Fibroblast of upper back skin (primary cell): ENCODE measurements at places on chromosomes 12 and 14.

DNA sequence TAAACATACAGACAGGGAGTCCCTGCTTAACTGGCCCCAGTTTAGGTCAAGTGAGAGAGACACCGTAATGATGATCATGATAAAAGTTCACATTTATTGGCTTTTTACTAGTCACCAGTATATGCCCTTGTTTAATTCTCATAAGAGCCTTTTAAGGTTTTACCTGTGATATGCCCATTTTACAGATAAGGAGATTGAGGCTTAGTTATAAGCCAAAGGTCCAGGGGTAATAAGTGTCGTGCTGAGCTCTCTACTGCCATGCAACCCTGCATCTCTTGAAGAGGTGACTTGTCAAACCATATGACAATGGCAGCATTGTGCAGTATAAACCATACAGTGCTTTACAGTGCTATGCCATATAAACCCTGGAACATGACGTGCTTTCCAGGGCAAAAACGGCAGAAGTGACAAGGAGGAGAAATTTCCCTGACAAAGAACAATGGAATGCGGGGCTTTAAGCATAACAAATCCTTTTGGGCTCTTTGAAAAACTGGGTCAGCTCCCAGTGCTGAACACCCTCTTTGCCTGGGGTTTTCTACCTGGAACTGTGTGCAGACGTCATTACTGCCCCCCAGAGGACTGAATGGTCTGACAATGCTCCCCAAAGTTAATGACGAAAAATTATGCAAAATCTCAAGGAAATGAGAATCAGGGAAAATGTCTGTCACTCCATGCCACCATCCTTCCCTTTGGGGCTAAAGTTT, 59.7 kb upstream of the C14orf132 start:
- DNase-seq, result peak; percentile 1

DNA sequence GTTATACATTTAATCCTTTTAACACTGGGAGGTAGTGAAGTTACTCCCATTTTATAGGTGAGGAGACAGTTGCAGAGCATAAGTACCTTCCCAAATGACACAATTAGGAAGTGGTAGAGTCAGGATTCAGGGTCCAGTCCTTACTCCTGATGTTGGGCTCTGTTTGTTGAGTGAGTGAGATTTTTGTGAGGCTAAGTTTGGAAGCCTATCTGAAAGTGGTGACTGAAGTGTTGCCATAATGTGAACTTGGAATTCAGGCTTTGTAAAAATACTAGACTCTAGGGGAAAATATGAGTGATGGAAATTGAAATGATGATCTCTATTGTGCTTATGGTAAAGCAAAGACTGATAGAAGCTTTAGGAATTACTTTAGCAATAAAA, 2.2 kb downstream of the NUDT4 start:
- no peak for DNase-seq

DNA sequence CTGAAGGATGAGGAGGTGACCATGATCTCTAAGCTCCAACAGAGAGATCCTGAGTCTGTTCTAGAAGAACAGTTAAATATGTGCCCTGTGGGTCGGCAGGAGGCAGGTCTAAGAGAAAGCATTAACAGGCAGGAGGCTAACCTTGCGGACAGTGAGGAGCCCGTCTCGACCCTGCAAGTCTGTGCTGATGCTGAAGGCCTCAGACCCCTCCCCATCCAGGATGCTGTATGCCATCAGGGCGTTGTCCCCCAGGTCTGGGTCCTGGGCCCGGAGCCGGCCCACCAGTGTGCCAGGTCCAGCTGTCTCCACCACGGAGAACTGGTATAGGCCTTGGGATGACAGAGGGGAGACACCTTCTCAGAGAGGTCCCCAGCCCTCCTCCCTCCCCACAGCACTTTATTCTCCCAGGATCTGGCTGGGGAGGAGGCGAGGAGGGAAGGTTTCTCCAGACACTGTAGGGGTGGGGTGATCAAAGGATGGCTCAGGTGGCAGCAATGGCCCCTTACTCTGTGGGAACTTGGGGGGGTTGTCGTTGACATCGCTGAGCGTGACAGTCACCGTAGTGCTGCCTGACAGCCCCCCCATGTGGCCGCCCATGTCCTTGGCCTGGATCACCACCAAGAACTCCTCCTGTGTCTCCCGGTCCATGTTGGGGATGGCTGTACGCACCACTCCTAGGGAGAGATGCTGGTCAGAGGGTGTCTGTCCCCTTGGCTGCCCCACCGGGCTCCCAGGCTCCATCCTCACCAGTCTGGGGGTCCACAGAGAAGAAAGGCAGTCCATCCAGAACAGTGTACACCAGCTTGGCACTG, 3.1 kb downstream of the CDH24 start:
- no peak for DNase-seq

DNA sequence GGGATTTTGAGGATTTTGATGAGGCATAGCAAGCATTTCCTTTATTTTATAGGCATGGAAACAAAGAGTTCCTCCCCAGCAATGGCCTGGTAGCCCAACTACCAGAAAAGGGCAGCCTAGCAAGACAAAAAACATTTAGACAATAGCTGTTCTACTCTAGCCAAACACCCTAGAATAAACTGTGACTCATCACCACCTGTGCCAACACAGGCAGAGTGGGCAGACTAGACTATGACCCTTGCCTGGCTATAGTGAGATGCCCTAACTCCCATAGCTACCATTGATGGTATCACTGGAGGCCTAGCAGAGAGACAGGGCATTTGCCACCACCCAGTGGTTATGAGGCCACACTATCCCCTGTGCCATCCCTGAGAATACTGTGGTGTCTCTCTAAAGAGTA, 15.5 kb upstream of the CCER1 start:
- DNase-seq, result no peak

DNA sequence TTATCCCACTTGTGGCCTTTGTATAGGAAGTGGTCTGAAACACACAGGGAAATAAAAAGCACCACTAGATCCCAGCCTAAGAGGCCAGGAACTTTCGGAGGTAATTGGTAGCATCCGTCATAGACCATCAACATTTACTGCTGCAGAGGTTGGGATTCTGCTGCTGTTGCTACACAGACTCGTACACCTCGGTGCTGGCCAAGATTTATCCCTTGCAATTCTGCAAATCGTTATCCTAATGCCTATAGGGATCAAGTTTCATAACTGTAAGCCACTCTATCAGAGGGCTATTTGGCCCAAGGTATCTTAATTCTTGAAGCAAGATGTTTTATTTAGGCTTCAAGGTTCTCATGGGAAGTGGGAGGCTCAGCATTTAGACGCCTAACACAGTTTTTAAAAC, 913.6 kb downstream of the GALC start:
- no peak for DNase-seq

GRCh38 chr14:99880651-99881420, 87.6 kb downstream of the EML1 start:
- peak; percentile 35 for DNase-seq

- no peak for DNase-seq
Observed at GRCh38 chr12:120497524-120498150, 1.7 kb downstream of the DYNLL1 start.

- DNase-seq, result no peak
Observed at GRCh38 chr14:69483765-69484443, 624 bp upstream of the PLEKHD1 start.

DNA sequence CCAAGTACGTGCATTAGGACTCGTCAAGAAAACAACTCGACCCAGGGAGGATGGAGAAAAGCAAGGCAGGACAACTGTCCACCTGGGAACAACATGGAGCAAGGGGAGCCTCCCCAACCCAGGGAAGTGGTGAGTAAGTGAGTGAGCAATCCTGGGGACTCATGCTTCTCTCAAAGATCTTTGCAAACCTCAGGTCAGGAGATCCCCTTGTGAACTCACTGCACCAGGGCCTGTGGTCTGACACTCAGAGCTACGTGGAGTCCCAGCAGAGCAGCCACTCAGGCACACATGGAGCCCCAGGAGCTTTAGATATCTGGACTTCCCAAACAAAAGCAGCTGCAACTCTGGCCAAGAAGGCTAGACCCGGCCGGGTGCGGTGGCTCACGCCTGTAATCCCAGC, 12.2 kb upstream of the OR5AU1 start:
- no peak for DNase-seq

DNA sequence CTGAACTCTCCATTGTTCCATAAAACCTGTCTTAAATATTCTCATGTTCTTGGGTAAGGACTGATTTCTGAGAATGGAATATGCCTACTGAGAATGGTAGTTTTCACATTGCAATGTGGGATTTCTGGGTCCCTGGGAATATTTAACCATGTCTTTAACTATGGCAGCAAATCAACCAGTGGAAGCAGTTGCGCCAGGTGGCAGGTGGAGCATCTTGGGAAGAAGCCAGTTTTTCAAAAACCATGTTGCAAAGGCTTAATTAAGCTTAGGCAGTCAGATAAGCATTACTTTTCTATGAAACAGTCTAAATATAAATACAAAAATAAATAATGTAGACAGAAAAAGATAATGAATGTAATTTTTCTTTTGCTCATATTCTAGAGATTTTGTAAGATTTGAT, 448.1 kb downstream of the ADAMTS20 start:
- no peak for DNase-seq

GRCh38 chr14:83960832-83961512, 1569.0 kb upstream of the FLRT2 start:
- DNase-seq, result no peak

- peak; percentile 53 for DNase-seq
Observed at GRCh38 chr12:10641735-10642500, 28.5 kb upstream of the MAGOHB start.

DNA sequence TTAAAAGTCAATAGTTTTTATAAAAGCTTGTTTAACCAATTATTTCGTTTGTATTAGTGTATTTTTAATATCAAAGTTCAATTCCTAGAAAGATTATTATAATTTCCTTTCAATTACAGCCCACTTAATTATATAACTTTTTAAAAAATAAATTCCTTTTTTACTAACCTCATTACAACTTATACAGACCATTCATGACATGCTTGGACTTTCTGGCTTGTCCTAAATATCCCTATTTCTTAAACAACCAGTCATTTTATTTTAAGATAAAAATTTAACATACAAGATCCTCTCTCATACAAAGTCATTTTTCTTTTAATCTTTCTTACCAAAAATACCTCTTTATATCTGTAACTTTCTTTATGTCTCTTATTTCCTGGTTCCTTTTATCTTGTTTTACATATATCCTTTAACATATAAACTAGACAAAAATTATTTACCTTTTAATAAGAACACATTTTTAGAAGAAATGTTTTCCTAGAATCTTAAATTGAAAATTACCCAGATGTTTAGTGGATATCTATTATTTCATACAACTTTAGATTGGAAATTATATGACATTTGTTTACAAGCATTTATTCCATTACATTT, 10.4 kb upstream of the TMEM263 start:
- DNase-seq, result no peak

- no peak for DNase-seq
Observed at GRCh38 chr12:3755898-3756297, 3.0 kb upstream of the CRACR2A start.

GRCh38 chr14:22955702-22956569, 954 bp downstream of the HAUS4 start:
- DNase-seq, result no peak

GRCh38 chr14:105602799-105603793, 76.7 kb downstream of the TMEM121 start:
- no peak for DNase-seq

- DNase-seq, result no peak
Observed at GRCh38 chr14:96307434-96307833, 51.4 kb downstream of the BDKRB1 start.

GRCh38 chr14:52277552-52277951, 10.1 kb downstream of the PTGDR start:
- DNase-seq, result no peak

DNA sequence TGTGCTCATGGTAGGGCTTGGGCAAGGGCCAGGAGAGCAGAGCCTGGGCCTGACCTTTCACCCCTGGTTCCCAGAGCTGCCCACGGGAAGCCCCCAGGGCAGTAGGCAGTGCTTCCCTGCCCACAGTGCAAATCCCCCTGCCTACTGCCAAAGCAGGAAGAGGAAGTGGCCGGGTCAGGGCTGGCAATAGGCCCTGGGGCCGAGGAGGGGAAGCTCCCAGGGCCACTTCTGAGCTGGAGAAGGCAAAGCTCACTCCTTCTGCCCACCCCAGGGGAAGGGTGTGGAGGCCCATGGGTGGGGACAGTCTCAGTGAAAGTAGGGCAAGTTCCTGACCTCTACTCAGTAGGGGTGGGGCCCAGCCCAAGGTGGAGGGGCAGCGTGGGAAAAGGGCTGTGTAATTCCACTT, 5.4 kb upstream of the NR4A1 start:
- no peak for DNase-seq

DNA sequence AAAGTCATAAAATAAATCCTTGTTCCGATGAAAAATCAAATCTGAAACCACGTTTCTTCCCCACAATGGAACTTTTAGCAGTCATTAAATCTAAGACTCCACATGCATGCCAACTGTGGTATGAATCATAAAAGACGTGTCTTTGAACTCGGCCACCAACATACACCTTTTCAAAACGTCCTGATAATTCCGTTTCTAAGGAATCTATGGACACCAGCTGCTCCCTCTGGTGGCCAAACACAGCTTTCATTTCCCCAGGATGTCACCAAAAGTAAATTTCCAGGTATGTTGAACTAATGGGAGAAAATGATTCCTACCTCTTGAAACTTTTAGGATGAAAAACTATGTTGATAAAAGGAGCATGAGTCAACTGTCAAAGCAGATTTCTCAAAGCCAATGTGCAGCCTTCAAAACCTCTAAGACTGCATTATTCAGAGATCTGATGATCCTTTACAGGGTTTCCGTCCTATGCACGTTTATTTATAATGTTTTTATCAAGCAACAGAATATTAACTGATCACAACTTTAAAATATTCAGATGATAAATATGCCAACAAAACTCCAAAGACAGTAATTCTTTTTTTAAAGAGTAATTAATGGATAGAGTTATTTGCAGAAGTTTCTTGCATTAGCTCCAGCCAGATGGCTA, 96.2 kb downstream of the CIT start:
- peak; percentile 36 for DNase-seq

DNA sequence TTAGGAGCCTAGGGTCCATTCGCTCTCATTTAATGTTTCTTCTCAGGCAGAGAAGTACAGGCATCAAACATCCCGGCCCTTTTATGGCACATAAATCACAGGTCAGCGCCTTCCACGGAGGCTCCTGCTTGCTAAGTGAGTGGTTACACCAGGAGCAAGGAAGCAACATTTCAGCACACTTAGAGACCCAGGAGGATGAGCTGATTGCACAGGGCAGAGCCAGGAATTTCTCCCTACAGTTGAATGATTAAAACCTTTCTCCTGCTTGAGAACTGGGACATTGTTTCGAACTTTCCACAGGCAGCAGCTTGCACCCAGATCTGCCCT, 233.4 kb downstream of the SPTSSA start:
- no peak for DNase-seq

GRCh38 chr14:49851813-49852212, 775 bp downstream of the NEMF start:
- no peak for DNase-seq
